Stimulated activated CD8-positive, alpha-beta memory T cell treated with anti-CD3 and anti-CD28 coated beads, Interleukin-15, amount 100 ng/mL, for 1 hour (primary cell): ENCODE measurements at places on chromosomes 3 and 15.

GRCh38 chr3:58329150-58329921 is 3.4 kb upstream of the PXK start:
- no peak for DNase-seq

GRCh38 chr3:40930756-40931155 is 268.5 kb upstream of the CTNNB1 start:
- DNase-seq, result no peak

DNA sequence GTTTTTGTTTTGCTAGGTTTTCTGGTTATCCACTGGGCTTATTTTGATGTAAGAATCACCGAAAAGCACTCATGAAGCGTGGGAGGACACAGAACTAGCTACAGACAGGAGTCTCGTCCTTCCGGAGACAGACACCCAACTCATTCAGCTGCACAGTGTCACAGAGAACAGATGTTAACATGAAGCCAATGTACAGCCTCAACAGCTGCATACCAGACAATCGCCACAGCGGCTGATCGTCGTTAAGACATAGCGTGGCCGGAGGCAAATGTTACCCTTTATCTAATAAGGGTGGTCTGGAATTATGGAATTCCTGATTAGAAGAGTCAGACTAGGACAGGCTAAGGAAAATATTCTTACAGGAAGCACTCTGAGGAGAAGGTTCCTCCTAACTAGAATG is 1.1 kb upstream of the PYGO1 start:
- no peak for DNase-seq

DNA sequence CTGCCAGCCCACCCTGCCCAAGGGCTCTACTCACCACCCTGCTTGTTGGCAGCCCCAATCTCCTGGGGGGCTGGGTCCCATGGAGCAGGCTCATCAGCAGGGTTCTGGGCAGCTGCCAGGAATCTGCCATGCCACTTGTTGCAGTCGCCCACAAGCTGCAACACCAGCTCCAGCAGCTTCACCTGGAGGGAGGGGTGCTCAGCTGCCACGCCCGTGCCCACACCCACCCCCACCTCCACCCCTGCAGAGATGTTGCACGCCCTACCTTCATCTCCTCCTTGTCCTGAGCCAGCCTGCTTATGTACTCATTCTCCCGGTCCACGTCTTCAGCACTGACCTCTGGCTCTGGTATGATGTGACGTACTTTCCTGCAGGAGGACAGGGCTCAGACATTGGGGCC is 77.9 kb upstream of the C2CD4B start:
- DNase-seq, result no peak

DNA sequence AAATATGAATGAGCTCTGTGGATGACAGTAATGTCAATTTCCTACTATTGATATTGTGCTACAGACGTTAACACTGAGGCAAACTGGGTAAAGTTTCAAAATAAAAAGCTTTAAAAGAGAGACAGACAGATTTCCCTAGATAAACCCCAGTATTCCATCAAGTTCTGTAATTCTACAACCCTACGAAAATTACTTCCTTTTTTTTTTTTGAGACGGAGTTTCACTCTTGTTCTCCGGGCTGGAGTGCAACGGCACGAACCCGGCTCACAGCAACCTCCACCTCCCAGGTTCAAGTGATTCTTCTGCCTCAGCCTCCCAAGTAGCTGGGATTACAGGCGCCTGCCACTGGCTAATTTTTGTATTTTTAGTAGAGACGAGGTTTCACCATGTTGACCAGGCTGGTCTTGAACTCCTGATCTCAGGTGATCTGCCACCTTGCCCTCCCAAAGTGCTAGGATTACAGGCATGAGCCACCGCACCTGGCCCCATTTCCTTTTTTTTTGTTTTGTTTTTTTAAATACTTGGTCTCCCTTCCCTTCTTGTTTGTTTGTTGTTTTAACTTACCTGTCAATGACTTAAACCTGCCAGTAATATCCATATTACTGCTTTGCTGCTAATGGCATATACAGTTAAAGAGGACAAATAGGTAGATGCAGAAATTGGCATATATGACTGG is 57.2 kb downstream of the CBLB start:
- DNase-seq, result no peak

GRCh38 chr3:71307991-71308697 is 275.4 kb downstream of the FOXP1 start:
- no peak for DNase-seq

- DNase-seq, result no peak
These were observed 35.6 kb upstream of the FLNB start for GRCh38 chr3:57972531-57973111.

GRCh38 chr3:20096135-20096685 is 56.0 kb downstream of the KAT2B start:
- no peak for DNase-seq

GRCh38 chr3:197597335-197597734 is 41.6 kb upstream of the BDH1 start:
- no peak for DNase-seq

DNA sequence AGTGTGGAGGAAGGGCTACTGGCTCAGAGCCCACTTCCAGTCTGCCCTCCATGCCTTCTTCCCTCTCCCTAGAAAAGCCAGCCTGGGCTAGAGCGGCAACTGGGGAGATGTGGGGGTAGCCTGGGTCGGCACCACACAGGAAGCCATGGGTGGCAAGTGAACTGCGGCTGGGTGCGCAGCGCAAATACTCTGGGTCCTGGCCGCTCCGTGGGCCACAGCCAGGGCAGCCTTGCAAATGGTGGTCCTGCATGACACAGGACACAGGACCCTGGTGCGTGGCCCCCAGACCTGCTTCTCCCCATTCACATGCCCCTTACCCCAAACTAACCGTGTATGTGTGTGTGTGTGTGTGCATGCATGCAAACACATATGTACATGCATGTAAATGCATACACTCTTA is 25.7 kb downstream of the PRKCD start:
- no peak for DNase-seq

- no peak for DNase-seq
These were observed 18.5 kb downstream of the ABHD6 start for GRCh38 chr3:58256061-58256460.

DNA sequence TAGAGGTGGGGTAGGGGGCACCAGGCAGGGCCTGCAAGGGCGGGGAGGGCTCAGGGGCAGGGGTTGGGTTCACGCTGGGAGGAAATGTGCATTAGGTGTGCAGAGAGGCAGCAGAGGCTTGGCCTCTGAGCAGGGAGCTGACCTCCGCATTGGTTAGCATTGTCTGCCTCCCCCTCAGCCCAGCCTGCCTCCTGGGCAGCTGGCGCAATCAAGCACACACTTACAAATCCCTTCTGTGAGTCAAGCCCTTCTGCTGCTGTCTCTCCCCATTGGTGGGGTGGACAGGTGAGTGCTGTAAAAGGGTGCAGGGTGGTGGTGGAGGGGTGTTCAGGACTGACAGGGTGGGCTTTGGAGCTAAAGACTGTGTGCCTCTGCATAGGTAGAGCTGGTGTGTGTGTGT is 9.3 kb downstream of the LOXL1 start:
- no peak for DNase-seq

DNA sequence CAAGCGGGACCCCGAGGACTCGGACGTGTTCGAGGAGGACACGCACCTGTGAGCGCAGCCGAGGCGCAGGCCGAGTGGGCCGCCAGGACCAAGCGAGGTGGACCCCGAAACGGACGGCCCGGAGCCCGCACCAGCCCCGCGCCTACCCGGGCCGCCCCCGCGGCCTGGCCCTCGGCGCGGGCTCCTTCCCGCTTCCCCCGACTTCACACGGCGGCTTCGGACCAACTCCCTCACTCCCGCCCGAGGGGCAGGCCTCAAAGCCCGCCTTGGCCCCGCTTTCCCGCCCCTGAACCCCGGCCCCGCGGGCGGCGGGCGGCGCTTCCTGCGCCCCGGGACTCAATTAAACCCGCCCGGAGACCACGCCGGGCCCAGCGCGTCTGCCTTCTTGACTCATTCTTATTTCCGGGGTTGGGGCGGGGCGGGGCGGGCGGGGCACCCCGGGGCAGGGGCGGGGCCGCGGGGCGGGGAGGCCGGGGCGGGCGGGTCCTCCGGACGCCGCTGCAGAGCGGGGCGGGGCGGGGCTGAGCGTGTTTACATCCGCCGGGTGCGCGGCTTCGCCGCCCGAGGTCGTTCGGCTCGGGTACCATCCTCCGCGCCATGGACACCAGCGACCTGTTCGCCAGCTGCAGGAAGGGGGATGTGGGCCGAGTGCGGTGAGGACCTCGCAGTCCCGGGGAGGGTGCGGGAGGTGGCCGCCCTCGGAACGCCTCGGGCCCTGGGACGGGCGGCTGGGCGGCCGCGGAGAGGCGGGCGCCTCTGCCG is at the start of gene ABTB1:
Gene ABTB1 (plus strand): TSS at position 524 of the 762 bp plus-strand sequence. CDS start 74 bp downstream, at position 598.
- peak; percentile 64 for DNase-seq

DNA sequence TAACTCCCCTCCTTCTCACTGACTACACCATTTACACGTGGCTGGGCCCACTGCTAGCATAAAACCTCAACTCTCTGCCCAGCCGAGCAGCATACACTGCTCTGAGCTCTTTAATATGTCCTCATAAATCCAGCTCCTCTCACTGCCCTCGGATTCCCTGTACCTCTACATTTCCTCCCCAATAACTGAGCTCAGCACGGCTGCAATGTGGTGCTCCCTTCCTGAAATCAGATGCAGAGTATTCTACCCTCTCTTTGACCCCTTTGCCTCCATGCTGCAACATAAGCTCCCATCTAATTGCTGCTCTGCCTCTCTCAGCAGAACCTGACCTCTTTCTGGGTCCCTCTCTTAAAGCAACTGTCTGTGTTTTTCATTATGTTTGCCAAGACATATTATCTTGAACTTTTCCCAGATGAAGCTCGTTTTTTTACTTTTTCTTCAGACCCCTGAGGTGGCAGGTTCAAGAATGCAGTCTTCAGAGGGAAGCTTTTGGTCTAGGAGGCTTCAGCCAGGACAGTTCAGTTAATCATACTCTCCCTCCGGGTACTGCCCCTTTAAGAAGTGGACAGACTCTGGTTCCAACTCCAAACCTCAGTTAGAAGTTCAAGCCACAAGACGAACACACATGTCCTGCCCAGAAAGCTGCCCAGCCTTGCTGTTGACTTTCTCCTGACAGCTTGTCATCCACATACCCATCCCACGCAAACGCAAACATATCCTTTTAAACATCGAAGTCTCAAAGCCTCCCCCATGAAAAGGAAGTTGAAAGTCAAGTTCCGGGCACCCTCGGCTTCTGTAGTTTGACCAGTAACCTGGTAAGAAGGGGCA is 81.1 kb upstream of the NEO1 start:
- no peak for DNase-seq

DNA sequence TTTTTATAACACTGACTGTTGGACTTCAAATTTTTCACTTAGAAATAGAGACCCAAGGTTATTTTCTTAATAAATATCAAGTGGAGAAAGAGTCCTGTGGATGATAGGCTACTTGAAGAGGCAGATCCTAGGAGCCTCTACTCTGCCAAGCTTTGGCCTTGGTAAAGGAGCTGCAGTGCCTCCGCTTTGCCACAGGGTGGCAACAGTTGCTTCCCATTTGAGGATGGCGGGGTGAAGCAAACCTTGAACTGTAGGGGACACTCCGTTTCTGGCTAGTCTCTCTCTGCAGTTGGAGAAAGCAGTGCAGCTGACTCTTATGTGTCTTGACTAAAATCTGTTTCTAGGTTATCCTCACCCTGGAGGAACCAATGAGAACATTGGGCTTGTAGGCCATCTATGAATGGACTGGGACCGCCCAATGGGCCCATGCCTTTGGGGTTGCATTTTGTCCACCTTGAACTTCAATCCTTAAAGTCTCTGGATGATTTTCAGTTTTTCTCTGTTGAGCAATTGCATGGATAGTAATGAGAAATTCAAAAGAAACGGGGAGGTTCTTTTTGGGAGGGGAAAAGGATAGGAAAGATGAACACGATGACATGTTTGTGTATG is 9.8 kb downstream of the SCG5 start:
- no peak for DNase-seq

DNA sequence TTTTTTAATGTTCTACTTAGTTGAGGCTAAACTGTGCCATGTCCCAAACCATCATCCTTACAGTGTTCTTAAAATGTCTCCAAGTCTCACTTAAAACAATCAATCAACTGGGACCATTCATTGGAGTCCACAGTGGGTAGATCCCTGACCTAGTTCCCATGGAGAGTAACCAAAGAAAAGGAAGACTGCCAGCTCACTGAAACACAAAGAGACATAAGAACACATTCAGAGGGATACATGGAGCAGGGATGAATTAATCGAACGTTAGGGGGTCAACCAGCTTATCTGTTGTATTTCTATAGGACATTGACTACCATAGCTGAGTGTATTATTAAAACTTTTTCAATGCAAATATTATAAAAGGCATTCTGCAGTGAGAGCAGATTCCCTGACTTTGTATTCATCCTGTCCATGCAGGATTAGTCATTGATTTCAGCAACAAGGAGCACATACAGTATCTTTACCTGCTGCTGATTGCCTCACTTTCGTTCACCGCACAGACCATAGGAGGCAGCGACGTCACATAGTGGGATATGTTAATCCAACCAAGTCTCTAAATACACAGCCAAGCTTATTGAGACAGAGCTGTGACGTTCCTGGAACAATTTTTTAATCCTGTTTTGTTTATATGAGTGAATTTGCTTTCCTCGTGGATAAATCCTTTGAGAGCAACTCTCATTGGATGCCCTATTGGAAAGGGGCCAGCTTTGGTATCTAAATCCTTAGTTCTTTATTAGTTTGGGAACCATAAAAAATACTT is 364.9 kb upstream of the RBMS3 start:
- DNase-seq, result no peak

GRCh38 chr3:188292827-188293226 is 138.9 kb downstream of the LPP start:
- DNase-seq, result no peak

DNA sequence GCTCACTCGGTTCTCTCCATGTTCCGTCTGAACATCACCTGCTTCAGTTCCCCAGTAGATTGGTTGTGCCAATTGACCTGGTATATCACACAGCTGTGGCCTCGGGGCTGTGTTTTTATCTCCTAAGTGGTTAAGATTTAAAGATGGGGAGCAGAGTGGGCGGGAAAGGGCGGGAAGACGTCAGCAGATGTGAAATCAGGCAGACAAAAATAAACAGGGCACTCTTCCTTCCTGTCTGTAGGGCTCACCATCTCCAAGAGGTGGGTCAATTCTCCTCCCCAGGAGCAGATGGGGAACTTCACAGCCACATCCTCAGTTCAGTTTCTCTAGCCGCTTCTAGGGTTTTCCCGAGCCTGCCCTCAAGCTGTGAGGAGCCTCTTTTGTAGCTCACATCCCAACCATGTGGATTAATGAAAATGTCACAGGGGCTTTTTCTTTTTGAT is 26.8 kb upstream of the LIMD1 start:
- DNase-seq, result no peak

GRCh38 chr15:77180270-77180669 is 109.4 kb upstream of the TSPAN3 start:
- no peak for DNase-seq

DNA sequence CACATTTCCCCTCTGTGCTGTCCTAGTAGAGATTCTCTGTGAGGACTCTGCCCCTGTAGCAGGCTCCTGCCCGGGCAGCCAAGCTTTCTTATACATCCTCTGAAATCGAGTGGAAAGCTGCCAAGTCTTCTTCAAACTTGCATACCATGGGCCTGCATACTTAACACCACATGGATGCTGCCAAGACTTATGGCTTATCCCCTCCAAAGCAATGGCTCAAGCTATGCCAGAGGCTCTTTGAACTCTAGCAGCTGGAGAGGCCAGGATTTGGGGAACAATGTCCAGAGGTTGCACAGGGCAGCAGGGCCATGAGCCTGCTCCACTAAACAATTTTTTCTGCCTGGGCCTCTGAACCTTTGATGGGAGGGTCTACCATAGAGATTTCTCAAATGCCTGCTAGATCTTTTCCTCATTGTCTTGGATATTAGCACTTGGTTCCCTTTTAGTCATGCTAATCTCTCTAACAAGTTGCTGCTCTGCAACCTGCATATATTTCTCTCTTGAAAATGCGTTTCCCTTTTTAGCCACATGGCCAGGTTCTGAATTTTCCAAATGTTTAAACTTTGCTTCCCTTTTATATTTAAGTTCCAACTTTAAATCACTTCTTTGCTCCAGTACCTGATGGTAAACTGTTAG is 6.1 kb upstream of the PLSCR4 start:
- DNase-seq, result no peak
